ENCODE measurements at places on chromosomes 13 and 19. TPM values are rescaled to one million over a fixed set of nuclear protein-coding genes. Genes with fewer than 3 reads are reported as not detected.

GPR32 gene
- not detected for total RNA-seq

PTGIR gene
- total RNA-seq: not detected

KCTD12 gene
- total RNA-seq: 3.7 TPM

MEIOSIN gene
- not detected for total RNA-seq

ZNF541 gene
- not detected for total RNA-seq

HMG20B gene
- 58.1 TPM for total RNA-seq

DNA sequence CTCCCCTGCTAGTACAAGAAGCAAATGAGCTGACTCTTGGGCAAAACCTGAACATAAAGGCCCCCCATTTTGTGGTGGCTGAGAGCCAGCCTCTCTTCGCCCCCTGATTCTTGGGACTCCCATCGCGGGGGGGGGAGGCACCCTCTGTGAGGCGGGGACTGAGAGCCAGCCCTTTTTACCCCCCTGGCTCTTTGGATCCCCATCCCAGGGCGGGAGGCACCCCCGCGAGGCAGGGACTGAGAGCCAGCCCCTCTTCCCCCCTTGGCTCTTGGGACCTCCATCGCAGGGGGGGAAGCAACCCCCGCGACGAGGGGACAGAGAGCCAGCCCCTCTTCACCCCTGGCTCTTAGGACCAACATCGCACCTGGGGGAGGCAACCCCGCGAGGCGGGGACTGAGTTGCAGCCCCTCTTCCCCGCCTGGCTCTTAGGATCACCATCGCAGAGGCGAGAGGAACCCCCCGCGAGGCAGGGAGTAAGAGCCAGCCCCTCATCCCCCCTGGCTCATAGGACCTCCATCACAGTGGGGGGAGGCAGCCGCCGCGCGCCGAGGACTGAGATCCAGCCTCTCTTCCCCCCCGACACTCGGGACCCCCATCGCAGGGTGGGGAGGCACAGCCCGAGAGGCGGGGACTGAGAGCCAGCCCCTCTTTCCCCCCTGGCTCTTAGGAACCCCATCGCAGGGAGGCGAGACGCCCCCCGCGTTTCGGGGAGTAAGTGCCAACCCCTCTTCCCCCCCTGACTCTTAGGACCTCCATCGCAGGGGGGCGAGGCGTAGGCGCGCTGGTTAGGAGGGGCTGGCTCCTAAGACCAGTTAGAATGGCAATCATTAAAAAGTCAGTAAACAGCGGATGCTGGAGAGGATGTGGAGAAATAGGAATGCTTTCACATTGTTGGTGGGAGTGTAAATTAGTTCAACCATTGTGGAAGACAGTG lies 2428.4 kb upstream of the PCDH20 start:
- H3K4me3 ChIP-seq: no peak overlapping the region
- no peaks in the 10 kb centered on the region for H3K27me3 ChIP-seq
- H3K4me1 ChIP-seq: no peaks in the 10 kb centered on the region
- no peak overlapping the region for H3K27ac ChIP-seq
- H3K36me3 ChIP-seq: no peaks in the 10 kb centered on the region
- DNase-seq: no peak

DNA sequence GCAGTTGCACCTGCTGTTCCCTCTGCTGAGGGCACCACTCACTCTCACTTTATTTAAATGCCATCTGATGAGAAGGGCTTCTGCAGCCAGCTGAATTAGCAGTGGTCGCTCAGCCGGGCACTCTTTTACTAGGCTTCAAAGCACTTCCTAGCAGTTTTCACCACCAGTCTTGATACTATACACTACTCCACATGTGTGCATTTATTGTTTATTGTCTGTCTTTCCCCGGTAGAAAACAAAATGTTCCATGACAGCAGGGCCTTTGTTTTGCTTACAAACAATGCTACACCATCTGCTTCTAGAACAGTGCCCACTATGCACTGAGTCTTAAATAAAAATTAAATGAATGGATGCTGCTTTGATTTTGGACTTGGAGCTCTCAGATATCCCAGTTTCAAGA lies 404.9 kb downstream of the FGF14 start:
- H3K27me3 ChIP-seq: no peaks in the 10 kb centered on the region
- no peak overlapping the region for H3K27ac ChIP-seq
- H3K4me3 ChIP-seq: no peak overlapping the region
- no peaks in the 10 kb centered on the region for H3K4me1 ChIP-seq
- no peaks in the 10 kb centered on the region for H3K36me3 ChIP-seq

DNA sequence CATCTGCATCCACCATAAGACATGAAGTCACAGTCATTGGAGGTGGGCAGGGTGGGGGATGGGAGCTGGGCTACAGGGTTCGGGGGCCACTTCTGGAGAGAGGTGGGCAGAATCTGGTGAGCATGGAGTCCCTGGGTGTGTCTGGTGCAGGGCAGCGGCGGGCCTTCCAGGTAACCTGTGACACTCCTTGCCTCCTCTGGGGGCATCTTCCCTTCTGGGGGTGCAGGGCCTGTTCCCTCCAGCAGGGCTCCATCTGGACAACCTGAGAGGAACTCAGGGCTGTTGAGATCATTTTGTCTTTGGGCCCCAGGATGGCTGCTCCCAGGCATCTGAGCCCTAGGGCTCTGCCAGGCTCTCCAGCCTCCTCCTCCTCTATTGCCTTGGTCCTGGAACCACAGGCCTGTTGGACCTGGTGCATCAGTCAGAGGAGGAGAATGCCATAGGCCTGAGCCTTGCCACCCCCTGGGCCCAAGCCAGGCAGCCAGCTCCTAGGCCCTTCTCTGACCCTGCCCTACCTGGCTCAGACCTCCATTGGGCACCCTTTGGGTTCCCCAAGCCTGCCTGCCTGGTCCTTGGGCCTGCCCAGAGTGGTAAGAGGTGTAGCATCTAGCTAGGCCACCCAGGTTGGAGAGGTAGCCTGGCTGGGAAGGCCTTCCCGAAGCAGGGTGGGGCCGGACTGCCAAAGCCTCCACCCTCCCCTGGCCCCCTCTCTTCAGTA lies 13.4 kb downstream of the LYL1 start:
- H3K27ac ChIP-seq: no peak overlapping the region
- DNase-seq: no peak
- H3K4me3 ChIP-seq: no peak overlapping the region
- H3K4me1 ChIP-seq: peaks cover 10% of the 10 kb centered on the region
- H3K36me3 ChIP-seq: peaks cover 8% of the 10 kb centered on the region

DNA sequence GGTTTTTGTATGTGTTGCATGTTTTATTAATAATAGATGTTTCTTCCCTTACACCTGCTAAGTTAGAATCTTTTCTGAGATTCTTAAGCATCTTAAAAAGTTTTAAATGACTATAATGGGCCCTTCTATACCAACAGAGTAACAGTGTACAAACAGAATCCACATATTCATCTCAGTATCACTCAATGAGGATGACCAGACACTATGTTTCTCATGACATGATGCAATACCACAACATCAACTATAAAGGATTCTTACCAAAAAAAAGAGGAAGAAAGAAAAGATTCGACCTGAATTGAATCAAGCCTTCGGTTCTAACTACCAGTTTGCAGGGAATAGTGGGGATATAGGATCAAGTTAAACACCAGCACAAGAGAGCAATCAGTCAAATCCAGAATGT lies 56.5 kb downstream of the INTS6 start:
- H3K4me1 ChIP-seq: no peaks in the 10 kb centered on the region
- DNase-seq: no peak
- no peaks in the 10 kb centered on the region for H3K27me3 ChIP-seq
- H3K4me3 ChIP-seq: no peak overlapping the region
- H3K36me3 ChIP-seq: peaks cover 5% of the 10 kb centered on the region

DNA sequence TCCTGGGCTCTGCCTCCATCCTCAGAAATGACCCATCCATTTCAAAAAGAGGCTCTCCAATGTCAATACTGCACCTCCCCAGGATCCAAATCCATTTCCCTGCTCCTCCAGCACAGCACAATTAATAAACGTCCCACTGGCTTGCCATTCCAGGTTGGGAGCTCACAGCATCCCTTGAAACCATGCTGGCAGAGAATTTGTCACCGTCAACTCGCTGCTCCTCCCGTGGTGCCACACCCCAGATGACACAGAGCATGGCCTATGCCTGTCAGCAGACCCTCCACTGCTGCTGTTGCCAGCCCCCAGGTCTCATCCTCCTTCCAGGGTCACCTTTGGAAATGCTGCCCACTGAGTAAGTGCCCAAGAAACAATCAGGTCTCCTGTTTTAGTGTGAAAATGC lies 53.0 kb upstream of the UQCRFS1 start:
- no peak overlapping the region for H3K27ac ChIP-seq
- H3K4me1 ChIP-seq: peaks cover 6% of the 10 kb centered on the region
- no peak overlapping the region for H3K4me3 ChIP-seq
- peaks cover 6% of the 10 kb centered on the region for H3K36me3 ChIP-seq

DNA sequence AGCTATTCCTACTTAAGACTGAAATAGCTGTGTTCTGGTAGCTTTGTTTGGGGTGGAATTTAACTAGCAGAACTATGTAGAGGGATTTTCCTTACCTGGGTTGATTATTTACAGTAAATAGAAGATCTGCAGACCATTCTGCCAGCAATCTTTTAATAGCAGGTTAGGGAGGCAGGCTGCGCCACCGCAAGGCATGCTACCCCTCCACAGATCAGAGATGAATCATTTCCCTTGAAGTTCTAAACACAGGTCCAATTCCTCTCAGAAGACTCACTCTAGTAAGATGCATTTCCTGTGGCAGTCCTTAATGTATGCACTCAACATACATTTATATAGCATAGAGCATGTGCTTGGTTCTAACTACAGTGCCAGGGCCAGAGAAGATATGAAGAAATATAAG lies 109.0 kb downstream of the TNFRSF19 start:
- peak; percentile 7 for DNase-seq
- H3K4me3 ChIP-seq: no peak overlapping the region
- H3K27ac ChIP-seq: peak overlapping the region; percentile 33

DNA sequence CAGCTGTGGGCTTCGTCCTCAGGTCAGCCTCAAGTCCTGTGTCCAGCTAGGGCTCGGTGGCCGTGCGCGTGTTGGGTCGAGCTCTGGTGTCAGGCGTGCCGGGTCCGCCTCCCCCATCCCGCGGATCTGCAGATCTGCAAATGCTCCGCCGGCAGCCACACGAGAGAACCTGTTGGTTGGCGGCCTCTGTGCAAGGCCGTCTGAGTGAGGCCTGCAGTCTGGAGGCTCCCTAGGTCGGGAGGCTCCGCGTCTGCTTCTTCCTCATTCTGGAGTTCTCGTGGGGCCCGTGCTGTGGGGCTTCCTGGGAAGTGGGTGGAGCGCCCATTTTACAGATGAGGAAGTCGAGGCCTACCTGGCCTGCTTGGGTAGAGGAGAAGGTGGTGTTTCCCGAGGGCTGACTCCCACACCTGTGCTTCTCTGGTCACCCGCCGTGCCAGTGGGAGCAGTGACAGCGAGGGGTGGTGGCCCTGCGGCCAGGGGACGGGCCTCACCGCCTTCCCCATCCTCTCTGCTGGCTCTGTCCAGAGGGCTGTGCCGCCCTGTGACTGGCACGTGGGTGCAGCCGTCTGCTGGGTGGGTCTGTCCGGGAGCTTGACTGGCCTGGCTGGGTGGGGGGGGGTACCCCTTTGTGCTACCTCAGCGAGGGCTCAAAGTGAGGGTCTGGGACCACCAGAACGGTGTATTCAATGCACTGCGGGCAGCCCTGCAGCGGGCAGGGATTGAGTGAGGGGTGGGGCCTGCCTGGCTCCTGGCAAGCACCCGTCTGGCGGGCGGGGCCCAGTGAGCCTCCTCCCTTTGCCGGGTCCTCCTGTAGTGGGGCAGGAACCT lies 3.3 kb downstream of the CSNK1G2 start:
- no peaks in the 10 kb centered on the region for H3K4me1 ChIP-seq
- no peak for DNase-seq
- peaks cover 39% of the 10 kb centered on the region for H3K36me3 ChIP-seq
- no peak overlapping the region for H3K4me3 ChIP-seq

GRCh38 chr19:5644037-5644436 lies 21.2 kb downstream of the SAFB start:
- peaks cover 7% of the 10 kb centered on the region for H3K4me1 ChIP-seq
- peaks cover 51% of the 10 kb centered on the region for H3K36me3 ChIP-seq
- no peak for DNase-seq
- H3K4me3 ChIP-seq: no peak overlapping the region
- no peaks in the 10 kb centered on the region for H3K27me3 ChIP-seq

DNA sequence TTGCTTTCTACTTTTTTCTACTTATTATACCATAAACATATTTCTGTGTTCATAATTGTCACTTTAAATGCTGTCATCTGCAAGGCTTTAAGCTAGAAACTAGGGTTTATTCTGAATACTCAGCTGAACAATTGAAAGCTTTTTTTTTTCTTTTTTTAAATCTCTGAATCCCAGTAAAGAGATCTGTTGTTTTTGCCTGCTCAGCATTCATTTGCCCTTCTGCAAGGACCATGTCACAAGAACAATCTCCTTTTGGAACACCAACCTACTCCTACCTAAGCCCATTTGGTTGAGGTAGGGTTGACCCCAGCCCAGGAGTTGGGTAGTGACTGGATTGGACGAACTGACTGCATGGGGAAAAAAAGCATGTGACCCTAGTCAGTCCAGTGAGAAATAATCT lies 92.6 kb downstream of the MZT1 start:
- H3K27me3 ChIP-seq: no peaks in the 10 kb centered on the region
- H3K4me3 ChIP-seq: no peak overlapping the region
- H3K4me1 ChIP-seq: no peaks in the 10 kb centered on the region
- DNase-seq: no peak

GRCh38 chr13:98273824-98274742 lies 97.0 kb upstream of the RNF113B start:
- H3K4me3 ChIP-seq: no peak overlapping the region
- H3K4me1 ChIP-seq: peaks cover 26% of the 10 kb centered on the region
- H3K27ac ChIP-seq: no peak overlapping the region
- no peak for DNase-seq
- no peaks in the 10 kb centered on the region for H3K27me3 ChIP-seq
- no peaks in the 10 kb centered on the region for H3K36me3 ChIP-seq

DNA sequence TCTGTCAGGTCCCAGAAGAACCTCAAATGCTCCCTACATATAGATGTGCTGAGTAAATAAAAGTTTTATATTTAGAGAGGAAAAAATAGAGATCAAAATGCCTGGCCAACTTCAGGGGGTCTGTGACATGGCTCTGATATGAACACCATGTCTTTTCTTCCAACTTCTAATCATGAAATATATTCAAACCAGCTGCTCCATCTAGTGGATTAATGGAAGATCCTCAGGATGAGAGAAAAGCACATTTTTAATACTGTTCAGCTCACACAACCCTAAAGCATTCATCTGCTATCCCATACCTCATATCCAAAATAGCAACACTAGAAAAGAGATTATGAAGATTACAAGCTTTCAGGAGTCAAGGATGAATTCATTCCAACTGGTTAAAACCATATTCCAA lies 56.0 kb upstream of the DOCK9 start:
- no peaks in the 10 kb centered on the region for H3K27me3 ChIP-seq
- H3K36me3 ChIP-seq: no peaks in the 10 kb centered on the region
- H3K4me1 ChIP-seq: peaks cover 7% of the 10 kb centered on the region
- no peak overlapping the region for H3K4me3 ChIP-seq
- H3K27ac ChIP-seq: no peak overlapping the region

- H3K36me3 ChIP-seq: peaks cover 5% of the 10 kb centered on the region
- peaks cover 10% of the 10 kb centered on the region for H3K4me1 ChIP-seq
- DNase-seq: no peak
- H3K27me3 ChIP-seq: no peaks in the 10 kb centered on the region
- H3K27ac ChIP-seq: no peak overlapping the region
- H3K4me3 ChIP-seq: no peak overlapping the region
Measured at GRCh38 chr13:39776439-39776838, 121.0 kb downstream of the COG6 start.

- H3K27ac ChIP-seq: no peak overlapping the region
- no peak overlapping the region for H3K4me3 ChIP-seq
- no peaks in the 10 kb centered on the region for H3K27me3 ChIP-seq
- H3K36me3 ChIP-seq: no peaks in the 10 kb centered on the region
Measured at GRCh38 chr13:99415851-99416331, 85.4 kb upstream of the TM9SF2 start.

GRCh38 chr19:36100476-36100875 lies 10.5 kb upstream of the OVOL3 start:
- no peak overlapping the region for H3K4me3 ChIP-seq
- no peaks in the 10 kb centered on the region for H3K27me3 ChIP-seq
- no peak overlapping the region for H3K27ac ChIP-seq
- H3K4me1 ChIP-seq: no peaks in the 10 kb centered on the region

Measured in Calu3 (cell line).